ENCODE measurements at places on chromosomes 6 and 20. TPM values are rescaled to one million over a fixed set of nuclear protein-coding genes. Genes with fewer than 3 reads are reported as not detected.

GRCh38 chr6:16438718-16439591 lies 200.6 kb downstream of the GMPR start:
- no peak for DNase-seq

GRCh38 chr6:40011844-40012243 lies 77.6 kb upstream of the MOCS1 start:
- DNase-seq = no peak

Gene SCGN
- polyA plus RNA-seq = 1.6 TPM

GRCh38 chr6:122567034-122567433 lies 43.2 kb upstream of the PKIB start:
- DNase-seq = no peak

Gene RNF182
- 5.8 TPM for polyA plus RNA-seq

DNA sequence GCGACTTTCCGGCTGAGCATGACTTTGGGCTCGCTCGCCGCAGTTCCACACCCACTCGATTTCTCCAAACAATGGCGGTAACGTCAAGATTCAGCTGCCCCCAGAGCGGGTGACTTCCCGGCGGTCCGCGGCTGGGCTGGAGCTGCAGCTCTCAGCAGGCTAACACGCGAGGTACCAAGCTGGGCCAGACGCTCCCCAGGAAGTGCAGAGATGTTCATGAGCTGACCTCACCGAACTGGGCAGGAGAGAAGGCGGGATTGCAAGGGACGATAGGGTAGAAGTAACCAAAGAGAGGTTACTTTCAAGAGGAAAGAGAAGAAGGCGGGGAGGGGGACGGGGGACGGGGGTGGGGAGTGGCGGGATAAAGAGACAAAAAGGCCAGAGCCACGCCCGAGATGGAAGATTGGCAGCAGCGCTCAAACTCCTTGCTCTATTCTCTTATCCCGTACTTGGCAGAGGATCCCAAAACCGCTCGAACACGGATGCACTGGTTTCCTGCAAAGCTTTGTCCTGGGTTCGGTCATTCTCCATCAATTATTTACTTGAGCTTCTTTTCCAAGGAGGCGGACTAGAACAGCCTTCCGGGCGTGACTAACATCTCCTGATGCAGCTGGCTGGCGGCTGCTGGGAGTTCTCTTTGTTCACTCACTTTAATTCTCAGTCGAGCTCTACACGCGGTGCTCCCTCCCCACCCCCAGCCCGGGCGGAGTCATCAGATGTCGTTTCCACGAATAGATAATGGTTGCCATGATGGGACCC lies at the start of gene MTCL3:
Gene MTCL3 (minus strand): TSS at position 626 of the 759 bp plus-strand sequence.
- peak; percentile 16 for DNase-seq

GRCh38 chr6:24931718-24932691 lies 3.8 kb downstream of the RIPOR2 start:
- no peak for DNase-seq

Data from right lung (tissue), 10 donors.